ENCODE measurements at places on chromosomes 12 and 14.

DNA sequence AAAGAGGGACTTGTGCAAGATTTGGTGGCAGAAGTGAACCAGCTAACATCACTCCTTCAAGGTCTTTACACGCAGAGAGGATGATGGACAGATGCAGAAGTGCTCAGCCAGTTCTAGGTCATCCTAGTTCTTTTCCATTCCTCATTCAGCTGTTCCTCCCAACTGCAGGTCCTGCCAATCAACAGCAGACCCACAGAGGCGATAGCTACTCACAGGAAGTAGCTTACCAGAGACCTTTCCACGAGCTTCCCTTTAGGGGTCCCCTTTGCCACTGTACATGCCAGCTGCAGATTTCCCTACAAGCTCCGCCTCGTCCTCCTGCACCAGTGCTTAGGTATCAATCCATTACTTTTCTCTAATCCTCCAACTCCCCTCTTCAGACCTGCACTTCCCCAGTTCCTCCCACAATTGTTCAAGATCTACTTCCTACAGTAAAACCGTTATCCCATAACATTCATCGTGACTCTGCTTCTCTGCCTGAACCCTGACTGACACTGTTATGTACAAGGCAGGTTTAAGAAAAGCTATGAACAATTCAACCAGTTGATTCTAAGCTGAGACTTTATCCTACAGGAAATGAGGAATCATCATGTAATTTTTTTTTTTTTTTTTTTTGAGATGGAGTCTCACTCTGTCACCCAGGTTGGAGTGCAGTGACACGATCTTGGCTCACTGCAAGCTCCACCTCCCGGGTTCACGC lies 22.5 kb downstream of the RECQL start:
- no peak for DNase-seq

- DNase-seq, result peak; percentile 33
These were observed 723.8 kb downstream of the BCL11B start for GRCh38 chr14:98548071-98548686.

GRCh38 chr14:96567289-96567899 lies 65.2 kb downstream of the PAPOLA start:
- DNase-seq, result no peak

- DNase-seq, result no peak
These were observed 258.6 kb downstream of the ZFP36L1 start for GRCh38 chr14:68534276-68534675.

- no peak for DNase-seq
These were observed 22.8 kb downstream of the ITGA7 start for GRCh38 chr12:55684761-55685370.

DNA sequence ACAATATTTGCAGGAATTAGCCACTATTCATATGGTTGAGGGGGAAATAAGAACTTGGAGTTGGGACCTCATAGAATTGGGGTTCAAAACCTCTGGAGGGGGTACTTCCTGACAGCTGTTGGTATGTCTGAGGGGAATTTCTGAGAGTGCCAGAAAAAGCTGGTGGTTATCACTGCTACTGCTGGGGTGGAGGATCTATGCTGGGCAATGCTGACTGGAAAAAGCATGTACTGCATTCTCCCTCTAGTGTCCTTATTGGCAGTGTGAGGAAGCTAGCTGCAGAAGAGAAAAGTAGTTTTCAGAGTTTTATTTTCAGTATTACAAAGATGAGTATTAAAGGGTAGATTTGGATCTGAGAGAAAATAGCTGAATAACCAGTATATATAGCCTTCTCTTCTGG lies 88.8 kb downstream of the FUT8 start:
- no peak for DNase-seq

GRCh38 chr12:125533434-125534029 lies 468.3 kb downstream of the AACS start:
- peak; percentile 16 for DNase-seq

DNA sequence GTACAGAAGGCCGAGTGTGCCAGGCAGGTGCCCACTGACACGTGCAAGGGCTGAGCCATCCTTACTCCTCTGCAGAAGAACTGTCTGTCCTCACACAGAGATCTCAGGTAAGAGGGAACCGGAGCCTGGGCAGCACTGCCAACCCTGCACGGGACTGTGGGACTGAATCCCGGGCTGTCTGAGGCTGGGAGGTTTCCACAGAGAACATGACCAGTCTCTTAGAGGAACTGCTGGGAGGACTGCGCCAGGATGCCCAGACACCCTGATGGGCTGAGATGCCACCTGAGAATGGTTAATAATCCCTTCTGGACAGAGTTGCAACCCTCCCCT lies 302.9 kb upstream of the SFSWAP start:
- DNase-seq, result no peak

DNA sequence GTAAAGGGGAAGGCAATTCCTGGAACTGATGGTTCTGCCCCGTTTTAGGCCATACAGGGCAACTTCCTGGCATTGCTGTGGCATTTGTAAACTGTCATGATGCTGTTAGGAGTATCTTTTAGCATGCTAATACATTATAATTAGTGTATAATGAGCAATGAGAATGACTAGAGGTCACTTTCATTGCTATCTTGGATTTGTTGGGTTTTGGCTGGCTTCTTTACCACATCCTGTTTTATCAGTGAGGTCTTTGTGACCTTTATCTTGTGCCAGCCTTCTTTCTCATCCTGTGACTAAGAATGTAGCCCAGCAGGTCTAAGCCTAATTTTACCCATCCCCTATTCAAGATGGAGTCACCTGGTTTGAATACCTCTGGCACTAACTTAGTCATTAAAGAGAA lies 51.2 kb downstream of the TESPA1 start:
- no peak for DNase-seq

- DNase-seq, result no peak
These were observed 156.6 kb downstream of the CALM1 start for GRCh38 chr14:90553298-90553920.

DNA sequence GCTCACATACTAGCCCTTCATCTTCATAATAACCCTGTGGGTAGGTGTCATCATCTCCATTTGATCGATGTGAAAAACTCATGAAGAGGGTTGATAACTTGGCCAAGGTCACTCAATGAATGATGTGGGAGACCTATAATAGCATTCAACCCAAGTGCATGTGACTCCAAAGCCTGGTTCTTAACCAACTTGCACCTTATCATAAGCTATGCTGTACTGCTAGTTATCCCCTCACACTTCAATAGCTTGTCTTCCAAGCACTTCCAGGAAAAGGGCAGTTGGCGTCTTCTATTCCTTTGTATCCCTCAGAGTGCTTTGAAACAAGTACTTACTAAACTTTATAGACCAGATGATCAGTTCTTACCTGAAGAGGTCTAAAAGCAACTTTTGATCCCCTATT lies 15.2 kb downstream of the VIPAS39 start:
- no peak for DNase-seq

GRCh38 chr12:85610194-85610593 lies 226.0 kb downstream of the RASSF9 start:
- DNase-seq, result no peak

GRCh38 chr14:73809391-73809790 lies 42.2 kb upstream of the PTGR2 start:
- no peak for DNase-seq

DNA sequence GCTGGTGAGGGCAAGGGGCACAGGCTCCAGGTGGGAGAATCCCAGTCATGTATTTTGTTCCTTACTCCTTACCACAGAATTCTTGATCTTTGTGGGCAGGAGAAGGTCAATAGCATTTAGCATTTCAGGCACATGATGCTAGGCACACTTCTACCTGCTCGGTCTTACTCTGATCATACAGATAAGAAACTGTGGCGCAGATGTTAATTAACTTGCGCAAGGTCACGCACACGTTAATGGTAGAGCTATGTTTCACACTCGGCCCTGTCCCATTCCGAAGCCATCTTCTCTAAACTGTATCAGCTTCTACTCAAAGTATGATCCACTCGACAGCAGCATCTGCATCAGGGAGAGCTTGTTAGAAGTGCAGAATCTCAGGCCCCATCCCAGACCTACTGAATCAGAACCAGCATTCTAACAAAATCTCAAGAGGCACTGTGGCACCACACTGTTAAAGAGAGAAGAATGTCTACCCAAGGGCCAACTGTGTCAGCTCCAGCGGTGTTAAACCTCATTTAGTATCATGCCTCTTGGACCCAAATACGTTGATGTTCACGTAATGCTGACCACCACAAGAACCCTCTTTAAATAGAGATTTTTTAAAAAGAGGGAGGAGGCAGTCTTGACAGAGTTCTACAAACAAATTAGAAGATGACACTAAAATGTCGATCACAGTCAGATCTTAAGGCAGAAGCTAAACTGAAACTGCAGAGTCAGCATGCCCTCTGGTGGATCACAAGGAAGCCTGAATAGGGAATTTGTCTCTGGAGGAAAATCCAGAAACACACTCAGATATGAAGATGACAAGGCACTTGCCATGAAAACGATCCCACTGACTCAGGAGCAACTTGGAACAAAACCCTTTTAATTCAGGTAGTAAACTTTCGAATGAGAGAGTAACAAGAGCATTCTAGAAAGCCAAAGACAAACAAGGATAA lies 7.3 kb downstream of the STXBP6 start:
- no peak for DNase-seq

DNA sequence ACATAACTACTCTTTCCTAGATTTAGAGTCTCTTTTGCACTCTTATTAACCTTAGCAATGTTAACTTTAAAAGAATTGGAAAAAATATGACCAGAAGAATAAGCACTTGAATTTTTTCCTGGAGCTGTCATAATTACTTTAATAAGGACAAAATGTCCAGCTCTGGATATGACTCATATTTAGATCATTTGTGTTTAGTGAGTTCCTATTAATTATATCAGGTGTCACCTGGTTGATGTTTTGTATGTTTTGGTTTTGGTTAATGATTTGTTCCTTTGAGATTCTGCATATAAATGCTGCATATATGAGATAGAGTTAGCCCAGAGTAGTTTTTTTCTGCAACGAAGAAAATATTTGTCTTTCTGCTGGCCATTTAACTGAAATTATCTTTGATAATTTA lies 5.1 kb downstream of the CLECL1 start:
- DNase-seq, result no peak

DNA sequence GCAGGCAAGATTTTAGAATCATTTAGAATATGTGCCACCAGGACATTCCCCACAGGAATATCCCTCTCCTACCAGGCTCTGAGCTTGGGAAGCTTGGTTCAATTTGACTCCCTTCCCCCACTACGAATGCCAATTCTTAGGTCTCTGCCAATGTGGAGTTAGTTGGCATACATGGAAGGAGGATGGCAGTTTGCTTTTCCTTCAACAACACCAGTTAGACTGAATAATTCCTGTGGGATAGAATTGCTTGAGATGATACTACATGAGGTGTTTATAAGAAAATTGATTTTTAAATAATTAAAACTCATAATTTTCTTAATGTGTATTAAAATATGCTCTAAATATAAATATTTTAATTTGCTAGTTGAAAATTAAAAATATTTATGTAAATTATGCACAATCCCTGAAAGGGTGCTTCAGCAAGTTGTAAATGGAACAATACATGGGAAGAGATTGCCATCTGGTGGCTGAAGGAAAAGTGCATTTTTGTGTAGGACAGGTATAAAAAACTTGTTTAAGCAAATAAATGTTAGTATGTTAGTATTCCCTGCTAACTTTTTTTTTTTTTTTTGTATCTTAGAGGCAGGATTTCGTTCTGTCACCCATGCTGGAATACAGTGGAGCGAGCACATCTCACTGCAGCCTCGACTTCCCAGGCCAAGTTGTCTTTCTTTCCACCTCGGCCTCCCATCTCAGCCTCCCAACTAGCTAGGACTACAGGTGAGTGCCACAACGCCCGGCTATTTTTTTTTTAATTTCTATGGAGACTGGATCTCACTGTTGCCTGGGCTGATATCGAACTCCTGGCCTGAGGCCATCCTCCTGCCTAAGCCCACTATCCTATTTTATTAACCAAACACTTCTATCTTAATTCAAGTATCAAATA lies 25.8 kb upstream of the STRAP start:
- no peak for DNase-seq

- DNase-seq, result no peak
These were observed 53.3 kb downstream of the BICD1 start for GRCh38 chr12:32159925-32160324.

- DNase-seq, result no peak
These were observed 6.2 kb upstream of the KRT84 start for GRCh38 chr12:52391618-52392002.

GRCh38 chr12:124517260-124518050 lies 50.0 kb downstream of the NCOR2 start:
- DNase-seq, result no peak

- no peak for DNase-seq
These were observed 6.0 kb upstream of the LGALS3 start for GRCh38 chr14:55123101-55123500.

DNA sequence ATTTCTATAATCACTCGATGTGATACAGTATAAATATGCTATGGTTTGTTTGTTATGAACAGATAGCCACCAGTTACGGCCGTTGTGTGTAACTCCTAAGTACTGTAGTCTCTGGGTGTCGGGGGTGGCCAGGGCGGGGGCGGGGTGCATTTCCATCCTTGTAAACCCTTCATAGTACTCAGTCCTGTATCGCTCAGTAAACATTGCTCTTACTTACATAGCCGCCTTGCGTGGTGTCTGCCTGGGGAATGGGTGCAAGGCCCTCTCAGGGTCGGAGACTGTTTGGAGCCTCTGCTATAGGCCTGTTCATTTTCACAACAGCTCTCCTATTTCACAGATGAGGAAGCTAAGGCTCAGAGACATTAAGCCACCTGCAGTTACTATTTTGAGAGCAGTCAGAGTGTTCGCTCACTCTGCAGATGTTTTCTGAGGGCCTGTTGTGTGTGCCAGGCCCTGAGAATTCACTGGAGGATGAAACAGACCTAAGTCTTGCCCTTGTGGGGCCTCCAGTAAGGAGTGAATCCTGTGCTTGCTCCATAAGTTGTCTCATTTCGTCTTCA lies 42.5 kb downstream of the JDP2 start:
- DNase-seq, result no peak

All from stimulated activated CD4-positive, alpha-beta T cell treated with anti-CD3 and anti-CD28 coated beads, Interleukin-4, amount 100 ng/mL, for 1 hour (primary cell).